ENCODE measurements at places on chromosomes 1 and 21. TPM values are rescaled to one million over a fixed set of nuclear protein-coding genes. Genes with fewer than 3 reads are reported as not detected.

CENPF gene
- total RNA-seq, result 3.2 TPM

PROK1 gene
- not detected for total RNA-seq

NT5C1A gene
- total RNA-seq, result 0.31 TPM

ORC1 gene
- 2.0 TPM for total RNA-seq

PLEKHN1 gene
- 3.4 TPM for total RNA-seq

SPRR4 gene
- total RNA-seq, result not detected

FCRL1 gene
- 22.4 TPM for total RNA-seq

GSTM2 gene
- total RNA-seq, result 117 TPM
